Posterior vena cava (tissue), 2 donors: ENCODE measurements at places on chromosomes 12 and 14. TPM values are rescaled to one million over a fixed set of nuclear protein-coding genes. Genes with fewer than 3 reads are reported as not detected.

GRCh38 chr12:85920324-85920947 is 46.3 kb downstream of the NTS start:
- DNase-seq = no peak

DNA sequence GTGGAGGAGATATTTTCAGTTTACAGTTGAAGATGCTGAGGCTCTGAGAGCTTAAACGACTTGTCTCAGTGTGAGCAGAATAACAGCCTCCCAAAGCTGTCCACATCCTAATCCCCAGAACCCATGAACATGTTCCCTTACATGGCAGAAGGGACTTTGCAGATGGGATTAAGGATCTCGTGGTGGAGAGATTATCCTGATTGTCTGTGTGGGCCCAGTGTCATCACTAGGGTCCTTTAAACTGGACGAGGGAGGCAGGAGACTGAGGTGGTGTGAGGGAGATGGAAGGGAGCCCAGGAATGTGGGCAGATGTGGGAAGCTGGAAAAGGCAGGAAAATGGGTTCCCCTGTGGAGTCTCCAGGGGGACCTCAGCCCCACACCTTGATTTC is 9.6 kb upstream of the KRT80 start:
- no peak for DNase-seq

- DNase-seq = no peak
These were observed 30.6 kb upstream of the LMO3 start for GRCh38 chr12:16636435-16637055.

Gene SLC22A17
- total RNA-seq = 17.7 TPM

Gene RND1
- total RNA-seq = 0.32 TPM

DNA sequence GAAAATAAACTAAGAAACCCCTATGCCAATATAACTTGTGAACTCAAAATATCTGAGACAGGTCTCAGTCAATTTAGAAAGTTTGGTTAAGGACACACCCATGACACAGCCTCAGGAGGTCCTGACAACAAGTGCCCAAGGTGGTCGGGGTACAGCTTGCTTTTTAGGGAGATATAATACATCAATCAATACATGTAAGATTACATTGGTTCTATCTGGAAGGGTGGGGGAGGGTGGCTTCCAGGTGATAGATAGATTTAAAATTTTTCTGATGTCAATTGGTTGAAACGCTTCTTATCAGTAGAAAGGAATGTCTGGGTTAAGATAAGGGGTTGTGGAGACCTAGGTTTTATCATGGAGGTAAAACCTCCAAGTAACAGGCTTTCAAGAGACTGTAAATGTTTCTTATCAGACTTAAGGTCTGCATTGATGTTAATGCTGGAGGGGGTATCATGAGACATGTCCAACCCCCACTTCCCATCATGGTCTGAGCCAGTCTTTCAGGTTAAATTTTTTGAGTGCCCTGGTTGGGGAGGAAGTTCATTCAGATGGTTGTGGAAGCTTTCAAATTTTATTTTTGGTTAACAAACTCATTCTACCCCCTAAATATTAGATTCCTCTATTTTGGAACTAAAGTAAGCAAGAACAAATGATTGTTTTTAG is 82.0 kb upstream of the RASSF8 start:
- DNase-seq = no peak
